ENCODE measurements at places on chromosomes 3 and 15.
A peak's percentile ranks its signal among the peaks of the same experiment; 100 is the strongest.

DNA sequence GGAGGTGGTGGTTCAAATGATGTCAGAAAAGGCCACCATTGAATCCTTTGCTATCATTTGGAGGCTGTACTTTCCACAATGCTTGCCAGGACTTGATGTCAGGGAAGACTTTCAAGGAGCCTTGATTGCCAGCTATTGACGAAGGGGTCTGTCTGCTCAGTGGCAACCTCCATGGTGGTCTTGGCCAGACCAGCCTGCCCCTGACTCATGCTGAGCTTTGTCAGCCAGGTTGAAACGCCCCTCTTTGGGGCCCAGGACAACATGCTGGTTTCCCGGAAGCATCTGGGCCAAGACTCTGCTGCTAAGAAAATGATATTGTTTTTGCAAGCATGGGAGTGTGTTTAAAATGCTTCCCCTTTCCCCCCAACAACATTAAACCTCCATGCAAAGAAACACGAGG, 26.7 kb downstream of the CGNL1 start:
- DNase-seq = no peak

GRCh38 chr3:155554777-155555451, 190.0 kb downstream of the PLCH1 start:
- DNase-seq = no peak

DNA sequence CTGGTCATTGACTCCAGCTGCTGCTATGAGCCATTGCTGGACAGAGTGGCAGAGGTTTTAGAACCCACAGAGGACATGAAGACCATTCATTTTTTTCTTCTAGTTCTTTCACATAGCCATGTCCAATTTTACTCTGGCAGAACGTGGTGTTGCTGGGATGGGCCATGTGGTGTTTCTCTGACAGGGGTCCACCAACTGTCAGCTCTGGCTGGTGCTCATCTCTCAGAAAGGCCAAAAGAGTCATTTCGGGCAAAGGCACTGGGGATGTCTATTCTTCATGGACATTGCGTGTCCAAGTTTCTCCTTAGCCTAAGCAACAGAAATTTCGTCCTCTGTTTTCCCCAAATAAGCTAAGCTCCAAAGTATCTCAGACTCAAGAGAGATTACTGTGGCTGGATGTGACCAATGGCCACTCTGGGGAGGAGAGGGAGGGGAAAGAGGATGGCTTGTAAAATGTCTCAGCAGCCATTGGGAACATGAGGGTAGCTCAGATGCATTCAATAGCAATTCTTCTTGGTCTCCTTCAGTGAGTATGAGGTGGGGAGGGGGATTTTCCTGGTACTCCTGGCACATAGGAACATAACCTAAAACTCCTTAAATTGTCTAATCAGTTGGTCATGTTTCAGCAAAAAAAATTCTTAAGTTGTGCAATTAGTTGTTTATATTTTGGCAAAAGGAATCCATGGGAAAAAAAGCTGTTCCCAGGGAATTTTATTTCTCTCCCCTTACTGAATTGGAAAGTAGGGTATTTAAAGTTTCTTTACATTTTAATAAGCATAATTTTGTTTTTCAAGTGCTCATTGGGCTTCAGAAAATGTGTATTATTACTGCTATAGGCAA, 131.6 kb upstream of the MITF start:
- no peak for DNase-seq

DNA sequence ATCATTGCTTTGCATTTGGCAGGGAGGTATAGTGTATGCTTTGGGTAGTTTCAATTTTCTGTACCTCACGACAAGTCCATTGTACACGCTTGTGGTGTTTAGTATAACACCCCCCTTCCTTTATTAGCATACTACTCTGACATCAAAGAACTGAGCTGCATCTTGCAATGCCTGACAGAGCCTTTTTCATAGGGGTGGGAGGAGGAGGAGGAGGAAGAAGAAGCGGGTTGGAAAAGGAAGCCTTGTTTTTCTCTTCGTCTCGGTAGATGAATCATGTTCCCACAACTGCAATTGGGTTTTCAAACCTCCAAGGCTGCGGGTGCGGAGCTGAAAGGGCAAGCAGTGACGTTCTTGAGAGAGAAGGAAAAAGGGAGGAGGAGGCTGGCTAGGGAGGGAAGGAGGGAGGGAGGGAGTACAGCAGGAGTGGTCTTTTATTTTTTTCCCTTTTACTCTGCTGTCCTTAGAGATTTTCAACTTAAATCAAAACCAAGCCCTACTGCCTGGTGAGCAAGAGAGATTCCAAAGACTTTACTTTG, 175.7 kb downstream of the KLHL25 start:
- DNase-seq = no peak

DNA sequence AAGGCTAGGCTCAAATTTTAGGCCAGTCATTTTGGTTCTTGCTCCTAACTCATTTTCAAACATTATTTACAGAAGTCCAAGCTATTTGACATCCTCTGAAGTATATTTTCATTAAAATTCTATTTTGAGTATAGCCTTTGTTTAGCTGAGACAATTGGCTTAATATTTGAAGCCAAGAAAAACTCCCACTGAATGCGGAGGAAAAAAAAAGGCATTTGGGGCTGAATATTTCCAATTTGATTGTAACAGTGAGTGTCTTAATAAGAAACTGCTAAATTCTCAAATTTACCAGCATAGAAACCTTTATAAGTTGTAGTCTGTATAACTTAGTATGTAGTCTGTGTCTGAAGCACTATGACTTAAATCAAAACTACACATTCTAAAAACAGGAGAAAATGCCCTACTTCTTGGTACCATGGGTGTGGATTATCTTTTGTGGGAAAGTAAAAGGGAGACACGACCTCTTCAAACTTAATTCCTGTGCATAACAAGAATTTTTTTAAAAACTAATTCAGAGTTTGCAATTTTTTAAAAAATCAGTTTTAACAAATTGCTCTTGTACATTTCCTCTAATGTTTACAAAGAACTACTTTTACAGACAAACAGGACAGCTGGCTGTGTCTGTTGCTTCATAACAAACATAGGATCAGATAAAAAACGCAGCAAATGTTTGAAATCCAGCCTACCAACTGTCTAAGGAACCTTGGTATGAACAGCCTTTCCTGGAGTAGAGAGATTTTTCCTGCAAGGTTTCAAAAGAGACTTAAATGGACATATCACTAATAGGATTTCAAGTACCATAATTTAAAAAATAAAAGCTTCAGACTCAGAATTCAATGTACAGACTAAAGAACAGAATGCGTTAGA, 52.7 kb upstream of the LMOD3 start:
- no peak for DNase-seq

GRCh38 chr3:120264963-120265362, 20.1 kb downstream of the GPR156 start:
- DNase-seq = no peak

GRCh38 chr3:181693280-181693679, 18.4 kb upstream of the SOX2 start:
- DNase-seq = no peak

DNA sequence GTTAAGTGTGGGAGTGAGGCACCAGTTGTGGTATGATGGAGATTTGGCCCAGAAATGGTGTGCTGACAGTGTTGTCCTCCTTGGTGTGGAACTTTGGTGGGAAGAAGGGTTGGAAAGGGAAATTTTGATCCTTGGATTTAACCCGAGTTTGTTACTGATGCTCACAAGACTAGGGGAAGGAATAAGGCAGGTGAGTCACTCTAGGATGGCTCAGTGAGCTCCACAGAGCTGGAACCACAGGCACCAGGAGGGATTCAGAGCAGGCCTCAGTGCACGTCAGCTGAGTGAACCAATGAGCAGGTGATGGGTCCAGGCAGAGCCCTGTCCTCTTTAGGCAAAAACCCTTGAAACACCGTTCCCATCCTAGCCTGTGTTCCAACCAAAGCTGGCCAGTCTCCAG, 11.4 kb downstream of the CHRD start:
- no peak for DNase-seq

- no peak for DNase-seq
Measured at GRCh38 chr3:183312433-183312832, 59.4 kb downstream of the B3GNT5 start.

DNA sequence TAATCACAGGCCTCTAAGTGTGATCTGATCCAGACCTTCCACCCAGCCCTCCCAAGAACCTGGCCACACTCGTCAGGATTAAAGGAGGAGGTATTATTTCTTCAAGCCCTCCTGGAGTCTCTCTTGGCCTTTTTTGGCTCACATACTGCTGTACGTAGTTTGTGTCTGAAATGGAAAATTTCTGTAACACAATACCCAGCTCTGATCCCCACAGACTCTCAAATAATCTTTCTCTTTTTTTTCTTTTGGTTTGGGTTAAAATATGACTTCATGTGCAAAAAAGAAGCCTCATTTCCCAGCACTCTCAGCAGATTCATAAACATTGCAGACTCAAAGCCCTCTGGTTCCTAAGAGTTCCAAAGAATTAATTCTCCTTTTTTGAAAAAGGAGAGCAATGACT, 96.5 kb upstream of the PHLDB2 start:
- no peak for DNase-seq

GRCh38 chr3:116433552-116433951, 11.7 kb downstream of the LSAMP start:
- no peak for DNase-seq

DNA sequence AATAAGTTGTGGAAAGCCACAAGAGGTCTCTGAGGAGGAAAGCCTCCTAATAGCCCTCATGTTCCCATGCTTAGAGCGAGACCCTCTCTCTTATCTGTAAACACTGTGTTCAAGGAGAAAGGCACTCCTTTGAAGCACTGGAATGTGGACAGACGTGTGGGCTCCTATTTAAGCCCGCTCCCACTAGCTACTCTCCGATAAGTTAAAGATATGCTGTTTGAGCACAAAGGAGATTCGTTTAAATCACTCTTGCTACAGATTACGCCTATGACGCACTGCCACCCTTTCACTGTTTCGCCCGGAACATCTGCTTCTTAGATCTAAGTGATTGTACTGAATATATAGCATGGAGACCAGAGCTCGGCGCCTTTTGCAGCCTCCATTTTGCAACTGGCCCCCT, 57.8 kb upstream of the FAM3D start:
- no peak for DNase-seq

DNA sequence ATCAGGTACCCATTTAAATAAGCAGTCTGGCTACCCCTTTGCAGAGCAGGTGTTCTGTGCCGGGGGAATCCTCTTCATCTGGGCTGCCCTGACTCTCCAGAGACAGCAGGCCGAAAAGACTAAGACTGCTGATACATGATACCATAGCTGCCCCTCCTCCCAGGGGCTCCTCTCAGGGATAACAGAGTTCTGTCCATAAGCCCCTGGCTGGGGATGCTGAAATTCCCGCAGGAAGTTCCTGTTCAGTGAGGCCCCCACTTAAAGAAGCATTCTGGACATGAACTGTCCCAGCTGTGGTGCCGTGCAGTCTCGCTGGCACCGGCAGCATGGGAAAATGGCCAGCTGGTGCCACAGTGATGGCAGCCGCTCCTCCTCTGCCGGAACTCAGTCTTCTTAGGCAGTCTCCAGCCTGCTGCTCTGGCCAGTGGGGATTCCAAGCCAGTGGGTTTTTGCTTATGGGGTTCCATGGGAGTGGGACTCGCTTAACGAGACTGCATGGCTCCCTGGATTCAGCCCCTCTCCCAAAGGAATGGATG, 1026.2 kb downstream of the NAALADL2 start:
- no peak for DNase-seq

DNA sequence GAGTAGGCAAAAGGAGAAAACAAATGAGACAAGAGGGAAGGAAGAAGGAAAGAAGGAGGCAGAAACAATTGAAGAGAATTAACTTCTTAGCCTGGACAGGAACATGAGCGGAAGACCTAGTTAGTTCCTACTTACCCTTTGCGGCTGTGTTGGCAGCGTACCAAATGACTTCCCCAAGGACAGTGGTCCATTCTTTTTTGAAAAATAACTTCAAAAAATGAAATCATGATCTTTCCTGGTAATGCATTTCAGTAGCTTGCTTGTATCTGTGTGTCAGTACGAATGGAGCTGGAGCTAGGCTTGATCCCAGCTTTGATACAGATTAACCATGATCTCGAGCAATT, 41.5 kb upstream of the CFAP161 start:
- DNase-seq = no peak

GRCh38 chr15:22980189-22981050, at the start of gene CYFIP1:
TSS of gene CYFIP1 (minus strand) at chr15:22980368. CDS start at chr15:22947285, 33,083 bp downstream.
- no peak for DNase-seq

DNA sequence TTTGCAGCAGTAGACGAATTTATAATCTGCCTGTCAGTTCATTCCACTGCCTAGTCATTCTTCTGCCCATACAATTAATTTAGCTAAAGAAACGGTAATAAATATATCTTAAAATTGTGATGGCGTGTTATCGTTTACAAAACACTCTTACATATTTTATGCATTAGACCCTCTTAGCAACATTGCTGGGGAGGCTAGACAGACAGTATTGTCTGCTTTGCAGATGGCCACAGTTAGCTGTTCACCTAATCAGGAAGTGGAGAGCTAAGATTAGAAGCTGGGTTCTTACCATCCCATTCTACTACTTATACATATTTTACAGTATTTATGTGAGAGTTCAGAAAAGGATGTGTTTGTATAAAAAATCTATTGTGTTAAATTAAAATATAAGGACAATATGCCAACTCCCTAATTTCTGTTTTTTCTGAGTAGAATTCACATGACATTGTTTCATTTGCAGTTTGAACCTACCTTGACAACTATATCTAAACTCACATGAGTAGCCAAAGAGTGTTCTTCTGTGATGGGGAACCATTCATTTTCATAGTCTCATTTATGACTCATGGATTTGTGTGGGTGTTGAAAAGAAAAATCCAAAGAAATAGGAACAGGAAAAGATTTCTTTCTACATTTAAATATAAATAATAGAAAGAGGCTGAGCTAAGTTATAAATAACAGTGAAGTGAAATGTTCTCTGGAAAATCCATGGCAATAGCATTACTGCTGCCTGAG, 41.7 kb upstream of the C3orf80 start:
- no peak for DNase-seq

- DNase-seq = peak; percentile 47
Measured at GRCh38 chr15:34708422-34708821, 46.4 kb downstream of the GJD2 start.

DNA sequence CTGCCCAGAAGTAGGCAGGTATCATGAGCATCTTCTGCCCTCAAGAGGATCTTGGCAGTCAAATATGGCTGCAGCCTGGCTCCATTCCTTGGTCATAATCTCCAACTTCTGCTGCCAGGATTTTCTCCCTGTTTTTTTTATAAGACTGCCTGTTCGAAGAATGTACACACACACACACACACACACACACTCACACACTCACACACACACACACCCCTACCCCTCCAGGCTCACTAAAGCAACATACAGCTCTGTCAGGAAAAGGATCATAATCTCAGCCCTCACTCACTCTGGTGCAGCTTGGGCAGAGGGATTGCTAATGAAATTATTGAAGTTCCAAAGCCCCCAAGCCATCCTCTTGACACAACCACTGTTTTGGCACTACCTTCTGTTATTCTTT, 129.2 kb upstream of the BFSP2 start:
- DNase-seq = no peak

GRCh38 chr3:59809016-59809415, 759.2 kb upstream of the CFAP20DC start:
- DNase-seq = no peak

GRCh38 chr3:37458162-37459120, 284.1 kb upstream of the LRRFIP2 start:
- DNase-seq = no peak

DNA sequence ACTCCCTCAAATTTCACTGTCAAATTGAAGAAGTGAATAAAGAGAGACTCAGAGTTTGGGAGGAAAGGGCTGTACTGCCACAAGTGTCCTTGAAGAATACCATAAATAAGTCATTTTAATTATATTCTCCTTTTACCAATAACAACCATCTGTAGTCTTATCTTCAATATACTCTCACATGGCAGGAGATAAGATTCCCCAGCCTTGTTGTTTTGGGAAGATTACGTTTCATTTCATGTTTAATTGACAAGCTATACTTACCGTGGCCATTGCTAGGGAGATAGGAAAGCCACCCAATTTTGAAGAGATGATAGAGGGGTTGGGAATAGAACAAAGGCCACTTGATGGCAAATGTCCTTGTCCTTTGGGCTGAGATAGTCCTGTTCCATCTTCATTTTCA, 2.3 kb downstream of the MINDY4B start:
- no peak for DNase-seq
